Stimulated activated CD4-positive, alpha-beta T cell treated with anti-CD3 and anti-CD28 coated beads, Interleukin-4, amount 100 ng/mL, for 24 hours (primary cell): ENCODE measurements at places on chromosomes 5 and 9.
A peak's percentile ranks its signal among the peaks of the same experiment; 100 is the strongest.

GRCh38 chr5:59275510-59276324 lies 617.8 kb downstream of the PDE4D start:
- DNase-seq, result no peak

- no peak for DNase-seq
Observed at GRCh38 chr9:26066237-26066636, 388.0 kb upstream of the TUSC1 start.

GRCh38 chr9:121169094-121169601 lies 32.5 kb downstream of the RAB14 start:
- DNase-seq, result peak; percentile 13

- no peak for DNase-seq
Observed at GRCh38 chr9:29844251-29844650, 2271.0 kb upstream of the C9orf72 start.

GRCh38 chr9:94663140-94663539 lies 23.8 kb upstream of the FBP1 start:
- DNase-seq, result no peak

GRCh38 chr5:55509796-55510522 lies 24.8 kb downstream of the PLPP1 start:
- DNase-seq, result no peak

DNA sequence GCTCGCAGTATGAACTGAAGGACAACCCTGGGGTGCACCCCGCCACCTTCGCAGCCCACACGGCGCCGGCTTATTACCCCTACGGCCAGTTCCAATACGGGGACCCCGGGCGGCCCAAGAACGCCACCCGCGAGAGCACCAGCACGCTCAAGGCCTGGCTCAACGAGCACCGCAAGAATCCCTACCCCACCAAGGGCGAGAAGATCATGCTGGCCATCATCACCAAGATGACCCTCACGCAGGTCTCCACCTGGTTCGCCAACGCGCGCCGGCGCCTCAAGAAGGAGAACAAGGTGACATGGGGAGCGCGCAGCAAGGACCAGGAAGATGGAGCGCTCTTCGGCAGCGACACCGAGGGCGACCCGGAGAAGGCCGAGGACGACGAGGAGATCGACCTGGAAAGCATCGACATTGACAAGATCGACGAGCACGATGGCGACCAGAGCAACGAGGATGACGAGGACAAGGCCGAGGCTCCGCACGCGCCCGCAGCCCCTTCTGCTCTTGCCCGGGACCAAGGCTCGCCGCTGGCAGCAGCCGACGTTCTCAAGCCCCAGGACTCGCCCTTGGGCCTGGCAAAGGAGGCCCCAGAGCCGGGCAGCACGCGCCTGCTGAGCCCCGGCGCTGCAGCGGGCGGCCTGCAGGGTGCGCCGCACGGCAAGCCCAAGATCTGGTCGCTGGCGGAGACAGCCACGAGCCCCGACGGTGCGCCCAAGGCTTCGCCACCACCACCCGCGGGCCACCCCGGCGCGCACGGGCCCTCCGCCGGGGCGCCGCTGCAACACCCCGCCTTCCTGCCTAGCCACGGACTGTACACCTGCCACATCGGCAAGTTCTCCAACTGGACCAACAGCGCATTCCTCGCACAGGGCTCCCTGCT lies 3.8 kb downstream of the IRX1 start:
- DNase-seq, result no peak

- no peak for DNase-seq
Observed at GRCh38 chr9:37587521-37587920, 4.9 kb downstream of the TOMM5 start.

DNA sequence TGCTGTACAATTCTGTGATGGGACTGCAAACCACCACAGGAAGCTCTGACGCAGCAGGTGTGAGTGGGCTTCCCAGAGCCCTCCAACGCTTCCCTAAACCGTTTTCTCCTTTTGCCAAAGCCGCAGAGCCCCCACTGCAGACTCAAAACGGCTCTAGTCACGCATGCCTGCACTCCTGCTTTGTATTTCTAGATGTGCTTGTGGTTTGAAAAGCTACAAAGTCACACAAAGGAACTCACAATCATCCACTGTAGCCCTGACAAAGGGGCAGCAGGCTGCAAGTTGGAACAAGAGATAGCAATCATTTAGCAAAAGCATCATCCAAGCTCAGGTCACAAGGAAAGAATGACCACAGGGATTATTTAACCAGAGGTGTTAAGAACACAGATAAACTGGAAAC lies 79.3 kb downstream of the PTPN3 start:
- DNase-seq, result no peak

- DNase-seq, result no peak
Observed at GRCh38 chr5:174464504-174465165, 259.7 kb upstream of the MSX2 start.

DNA sequence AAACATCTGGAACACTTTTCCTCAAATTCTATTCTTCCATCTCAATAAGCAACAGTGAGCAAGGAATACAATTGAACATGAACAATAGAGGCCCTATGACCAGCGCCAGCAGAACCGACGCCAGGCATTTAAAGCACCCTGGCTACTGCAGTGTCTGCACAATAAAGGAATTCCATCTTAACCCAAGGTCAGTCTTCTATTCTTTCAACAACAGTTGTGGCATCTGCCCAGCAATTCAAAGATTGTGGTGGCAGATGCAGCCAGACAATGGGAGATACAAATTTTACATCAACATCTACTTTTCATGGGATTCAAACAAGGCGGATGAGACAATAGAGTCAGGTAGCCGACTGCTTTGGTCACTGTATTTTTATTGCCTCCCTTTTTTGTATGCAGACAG lies 65.9 kb downstream of the ELL2 start:
- no peak for DNase-seq

- no peak for DNase-seq
Observed at GRCh38 chr5:77426670-77427069, 65.4 kb downstream of the WDR41 start.

GRCh38 chr5:113039229-113039933 lies 62.8 kb downstream of the DCP2 start:
- DNase-seq, result no peak

- no peak for DNase-seq
Observed at GRCh38 chr9:5910413-5911057, 19.8 kb downstream of the MLANA start.

GRCh38 chr5:174167080-174167910 lies 121.8 kb downstream of the NSG2 start:
- DNase-seq, result no peak

DNA sequence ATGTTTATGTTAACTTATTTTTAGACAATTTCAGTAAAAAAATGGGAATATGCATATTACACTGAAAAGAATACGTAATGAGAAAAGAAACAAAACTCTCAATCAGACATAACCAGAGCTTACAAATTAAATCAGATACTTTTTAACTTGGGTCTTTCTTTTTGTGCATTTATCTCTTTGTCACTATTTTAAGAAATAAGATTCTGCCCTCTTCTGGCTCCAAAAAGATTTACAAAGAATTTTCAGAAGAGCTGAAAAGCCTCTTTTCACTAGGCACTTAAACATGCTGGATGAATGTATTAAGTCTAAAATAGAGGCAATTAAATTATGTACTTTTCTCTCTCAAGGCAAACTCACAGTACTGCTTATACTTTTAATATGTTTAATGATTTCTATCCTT lies 55.5 kb downstream of the CEP120 start:
- no peak for DNase-seq

GRCh38 chr5:168152660-168153059 lies 138.8 kb upstream of the WWC1 start:
- no peak for DNase-seq

- DNase-seq, result no peak
Observed at GRCh38 chr9:75909776-75910175, 19.3 kb downstream of the PCSK5 start.

GRCh38 chr9:26675035-26675434 lies 217.6 kb downstream of the CAAP1 start:
- no peak for DNase-seq

DNA sequence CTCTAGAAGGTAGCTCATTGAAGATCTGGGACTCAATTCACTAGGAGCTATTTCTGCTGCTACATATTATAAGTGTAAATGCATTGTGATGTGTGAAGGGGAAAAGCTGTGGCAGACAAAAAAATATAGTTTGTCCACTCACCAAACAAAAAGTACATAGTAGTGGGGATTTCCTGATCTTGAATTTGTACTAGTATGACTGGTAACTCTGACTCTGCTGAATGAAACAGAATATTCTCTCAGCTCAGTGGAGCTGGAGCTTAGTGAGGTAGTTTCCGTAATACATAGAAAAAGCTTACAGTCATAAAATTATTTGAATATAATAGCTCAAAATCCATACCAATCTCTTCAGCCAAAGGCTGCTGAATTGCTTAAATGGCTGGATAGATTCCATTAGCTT lies 455.6 kb upstream of the CD180 start:
- DNase-seq, result no peak

DNA sequence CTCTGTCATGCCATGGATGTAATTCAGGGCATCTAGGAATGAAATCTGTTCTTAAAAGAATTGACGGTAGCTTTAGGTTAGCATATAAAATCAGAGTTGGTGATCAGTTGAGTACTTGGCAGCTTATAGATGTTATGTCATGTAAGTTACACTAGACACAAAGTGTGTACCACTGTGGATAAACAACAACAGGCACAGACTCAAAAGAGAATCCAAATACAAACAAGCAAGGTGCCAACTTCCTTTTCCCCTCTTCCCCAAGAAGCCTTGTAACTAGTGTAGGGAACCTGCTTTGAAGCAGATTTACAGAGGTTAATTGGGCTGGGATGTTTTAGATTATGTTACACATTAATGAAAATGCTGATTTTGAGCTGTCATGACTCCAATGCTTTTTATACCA lies 167.2 kb downstream of the PBX3 start:
- no peak for DNase-seq

GRCh38 chr9:3330792-3331420 lies 194.9 kb downstream of the RFX3 start:
- no peak for DNase-seq

DNA sequence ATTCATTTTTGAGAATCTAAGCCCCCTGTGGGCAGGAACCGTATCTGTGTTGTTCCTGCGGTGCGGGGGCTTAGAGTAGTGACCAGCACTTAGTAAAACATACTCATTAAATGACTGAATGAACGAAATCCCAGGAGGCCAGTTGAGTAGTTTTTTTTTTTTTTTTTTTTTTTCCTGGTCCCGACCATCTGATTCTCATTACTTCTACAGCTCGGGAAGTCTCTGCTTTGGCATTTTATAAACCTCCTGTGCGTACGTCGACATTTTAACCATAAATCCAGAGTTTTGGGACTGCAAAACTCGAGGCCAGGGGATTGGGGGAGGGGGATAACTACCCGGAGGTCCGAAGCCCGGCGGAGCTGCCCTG lies 31.5 kb upstream of the SPRY4 start:
- no peak for DNase-seq

- no peak for DNase-seq
Observed at GRCh38 chr9:124779368-124780059, 2.6 kb downstream of the OLFML2A start.

GRCh38 chr5:10701567-10702039 lies 59.4 kb downstream of the DAP start:
- peak; percentile 40 for DNase-seq

DNA sequence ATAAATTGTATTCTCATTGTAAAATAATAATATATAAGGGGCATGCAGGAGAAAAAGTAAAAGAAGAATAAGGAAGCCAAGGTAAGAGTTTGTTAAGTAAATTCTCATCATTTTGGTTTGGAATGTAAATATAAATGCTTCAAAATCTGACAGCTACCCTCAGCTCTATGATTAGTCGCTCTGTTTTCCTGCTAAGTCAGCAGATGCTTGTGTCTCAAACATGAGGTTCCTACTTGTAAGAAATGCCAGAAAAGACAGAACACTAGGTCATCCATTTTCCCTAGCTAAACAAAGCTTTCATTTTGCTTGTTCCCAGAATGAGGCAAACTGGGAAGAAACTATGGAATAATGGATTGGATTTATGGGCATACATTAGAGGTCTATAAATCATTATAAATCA lies 293.1 kb downstream of the DMRTA1 start:
- no peak for DNase-seq

GRCh38 chr5:94791829-94792228 lies 173.4 kb downstream of the SLF1 start:
- DNase-seq, result no peak

DNA sequence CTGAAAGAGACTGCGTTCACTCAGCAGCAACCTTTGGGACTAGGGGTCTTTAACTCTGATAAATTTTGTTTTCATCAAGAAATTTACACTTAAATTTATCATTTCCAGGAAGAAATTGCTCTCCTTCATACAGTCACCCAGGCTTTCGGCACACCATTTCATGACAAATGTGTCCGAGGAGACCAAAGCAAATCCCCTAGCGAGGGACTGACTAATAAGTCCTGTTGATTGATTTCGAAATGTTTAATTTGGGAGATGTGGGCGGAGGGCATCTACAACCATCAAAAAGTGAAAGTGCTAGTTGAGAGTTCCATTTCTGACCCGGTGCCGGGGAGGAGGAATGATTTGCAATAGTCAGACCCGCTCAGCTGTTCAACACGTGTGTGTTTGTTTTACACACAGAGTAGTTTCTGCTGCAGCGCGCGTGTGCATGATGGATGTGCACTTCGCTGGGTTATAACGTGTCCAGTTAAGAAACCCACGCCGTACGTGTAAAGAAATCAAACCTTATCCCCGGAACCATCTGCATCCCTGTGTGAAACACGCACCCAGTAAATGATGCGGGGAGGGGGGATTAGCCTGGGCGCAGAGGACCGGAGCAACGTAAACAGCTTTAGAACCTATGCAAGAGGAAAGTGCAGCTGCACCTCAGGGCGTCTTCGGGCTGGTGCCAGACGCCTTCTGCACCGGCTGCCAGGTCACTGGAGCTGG lies 845 bp upstream of the NR4A3 start:
- DNase-seq, result peak; percentile 66

- peak; percentile 36 for DNase-seq
Observed at GRCh38 chr9:133609311-133610098, at the start of gene FAM163B. Gene FAM163B (minus strand): TSS chr9:133609389. CDS start chr9:133580223, 29,166 bp downstream.

GRCh38 chr5:158943057-158943456 lies 156.7 kb downstream of the EBF1 start:
- DNase-seq, result no peak

DNA sequence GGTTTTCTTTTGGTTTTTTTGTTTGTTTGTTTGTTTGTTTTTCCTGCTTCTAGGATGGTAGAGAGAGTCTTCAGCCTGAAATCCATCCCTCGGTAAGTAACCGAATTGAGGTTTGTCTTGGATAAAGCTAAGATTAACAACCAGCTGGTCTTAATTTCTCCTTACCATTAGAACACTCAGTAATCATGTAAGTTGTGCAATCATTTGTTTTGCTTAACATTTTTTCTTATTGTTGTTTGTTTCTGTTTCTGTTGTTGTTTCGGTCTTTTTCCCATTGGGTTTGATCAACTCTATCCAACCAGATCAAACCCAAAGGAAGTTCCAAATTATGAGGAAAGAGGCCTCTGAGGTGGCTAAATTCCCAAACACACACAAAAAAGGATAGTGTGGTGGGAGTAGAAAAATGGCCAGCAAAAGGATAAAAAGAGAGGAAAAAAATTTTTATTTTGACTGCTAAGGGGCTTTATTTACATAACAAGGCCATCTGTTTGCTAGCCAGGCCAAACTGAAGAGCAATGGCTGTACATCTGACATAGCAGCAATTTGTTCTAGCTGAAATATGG lies 49.6 kb upstream of the ANKRD31 start:
- no peak for DNase-seq
